ENCODE measurements at places on chromosomes 11 and 22.

- DNase-seq, result no peak
Observed at GRCh38 chr22:24812950-24813775, 7.2 kb downstream of the SGSM1 start.

- no peak for DNase-seq
Observed at GRCh38 chr11:8810540-8811301, 100.3 kb upstream of the AKIP1 start.

GRCh38 chr11:8608652-8609051, 14.6 kb upstream of the STK33 start:
- no peak for DNase-seq

GRCh38 chr11:10351435-10351764, 46.5 kb downstream of the ADM start:
- no peak for DNase-seq

GRCh38 chr11:29483831-29484230, 533.0 kb downstream of the KCNA4 start:
- no peak for DNase-seq

- no peak for DNase-seq
Observed at GRCh38 chr11:118842369-118842768, 41.3 kb upstream of the CXCR5 start.
